Activated CD4-positive, alpha-beta T cell treated with anti-CD3 and anti-CD28 coated beads for 36 hours (primary cell): ENCODE measurements at places on chromosomes 5 and 9.

GRCh38 chr9:118674942-118675341 lies 694.3 kb downstream of the BRINP1 start:
- no peak for DNase-seq

DNA sequence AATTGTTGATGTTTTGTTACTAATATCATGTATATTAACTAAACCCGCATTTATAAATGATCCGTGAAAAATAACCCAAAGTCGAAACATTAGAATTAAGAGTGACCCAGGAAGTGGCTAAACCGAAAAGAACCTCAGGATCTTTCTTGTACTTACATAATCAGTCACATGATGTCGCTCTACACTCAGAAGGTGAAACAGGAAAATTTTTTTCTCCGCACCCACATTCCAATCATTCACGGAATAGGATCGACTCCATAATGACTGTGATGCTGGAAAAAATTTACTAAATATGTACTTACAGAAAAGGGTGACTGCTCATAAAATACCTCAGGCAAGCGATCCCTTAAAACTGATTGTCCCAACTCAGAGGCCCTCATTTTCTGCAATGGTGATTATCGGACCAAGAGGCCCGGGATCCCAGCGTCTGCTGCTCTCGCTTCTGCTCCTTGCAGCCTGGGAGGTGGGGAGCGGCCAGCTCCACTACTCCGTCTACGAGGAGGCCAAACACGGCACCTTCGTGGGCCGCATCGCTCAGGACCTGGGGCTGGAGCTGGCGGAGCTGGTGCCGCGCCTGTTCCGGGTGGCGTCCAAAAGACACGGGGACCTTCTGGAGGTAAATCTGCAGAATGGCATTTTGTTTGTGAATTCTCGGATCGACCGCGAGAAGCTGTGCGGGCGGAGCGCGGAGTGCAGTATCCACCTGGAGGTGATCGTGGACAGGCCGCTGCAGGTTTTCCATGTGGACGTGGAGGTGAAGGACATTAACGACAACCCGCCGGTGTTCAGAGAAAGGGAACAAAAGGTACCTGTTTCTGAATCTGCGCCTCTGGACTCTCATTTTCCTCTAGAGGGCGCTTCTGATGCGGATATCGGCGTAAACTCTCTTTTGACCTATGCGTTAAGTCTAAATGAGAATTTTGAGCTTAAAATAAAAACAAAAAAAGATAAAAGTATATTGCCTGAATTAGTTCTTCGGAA lies at the start of gene PCDHA12:
Gene PCDHA12, plus strand, starts transcription at position 224 of the 981 bp plus-strand sequence. Its CDS starts 165 bp downstream, at position 389.
- no peak for DNase-seq

GRCh38 chr5:133881576-133882388 lies 86.6 kb downstream of the C5orf15 start:
- no peak for DNase-seq

GRCh38 chr5:78889369-78890140 lies 95.6 kb downstream of the ARSB start:
- DNase-seq = no peak

DNA sequence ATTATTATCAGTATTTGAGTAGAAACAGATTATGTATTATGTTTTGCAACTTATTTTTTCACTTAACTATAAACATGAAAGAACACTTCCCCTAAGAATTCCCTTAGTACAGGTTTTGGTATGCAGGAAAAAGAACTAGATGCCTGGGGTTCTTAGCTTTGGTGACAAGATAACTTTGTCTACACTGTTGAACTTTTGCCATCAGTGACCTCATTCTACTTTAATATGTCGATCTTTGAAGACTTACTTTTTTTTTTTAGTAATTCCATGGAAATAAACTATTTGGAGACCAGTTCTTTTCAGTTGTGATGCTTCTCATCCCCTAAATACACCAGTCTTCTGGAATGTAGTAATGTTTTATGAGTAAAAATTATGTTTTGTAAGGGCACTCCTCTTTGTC lies 34.3 kb downstream of the ZNF462 start:
- DNase-seq = no peak

- DNase-seq = peak; percentile 14
Observed at GRCh38 chr9:77019926-77020412, 514 bp downstream of the FOXB2 start.

- no peak for DNase-seq
Observed at GRCh38 chr9:98777618-98778017, 18.7 kb downstream of the ANKS6 start.

- DNase-seq = no peak
Observed at GRCh38 chr5:131628990-131629389, 6.0 kb downstream of the RAPGEF6 start.

- no peak for DNase-seq
Observed at GRCh38 chr5:79955356-79955895, 35.6 kb downstream of the MTX3 start.

- DNase-seq = no peak
Observed at GRCh38 chr5:67092535-67092934, 104.1 kb downstream of the CD180 start.

DNA sequence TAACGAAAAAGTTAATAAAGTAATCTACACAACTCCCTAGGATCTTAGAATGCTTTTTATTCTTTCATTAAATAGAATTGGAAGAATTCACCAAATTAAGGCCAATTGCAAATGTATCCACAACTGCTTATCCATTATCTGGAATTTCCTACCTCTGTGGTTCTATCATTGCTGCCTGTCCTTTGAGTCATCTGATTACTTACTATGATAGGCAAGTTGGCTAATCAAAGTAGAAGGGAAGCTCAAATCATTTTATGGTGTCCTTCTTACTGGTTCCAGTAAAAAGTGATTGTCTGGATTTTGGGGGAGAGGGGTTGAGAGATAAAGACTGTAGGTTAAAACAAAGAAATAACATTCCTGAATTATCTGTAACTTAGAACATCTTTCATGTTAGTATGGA lies 161.4 kb upstream of the GNA14 start:
- no peak for DNase-seq

DNA sequence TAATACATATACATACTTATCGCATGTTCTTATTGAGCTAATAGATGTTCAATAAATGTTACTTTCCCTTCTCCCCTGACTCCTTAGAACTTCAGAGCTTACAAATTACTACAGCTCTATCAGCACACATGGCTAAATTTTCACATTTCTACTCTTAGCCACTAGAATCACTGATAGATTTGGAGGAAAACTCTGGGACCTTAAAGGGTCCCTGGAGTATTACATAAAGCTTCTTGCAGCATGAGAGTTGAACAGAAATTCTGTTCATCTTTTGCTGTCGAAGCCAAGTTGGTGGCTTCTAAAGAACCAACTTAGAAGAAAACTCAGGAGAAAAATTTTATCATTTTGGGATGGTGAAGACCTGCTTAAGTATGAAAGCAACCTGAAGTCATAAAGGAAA lies 15.5 kb downstream of the B4GALT1 start:
- DNase-seq = no peak

GRCh38 chr9:131610231-131610761 lies 65.0 kb downstream of the PRRT1B start:
- no peak for DNase-seq

- DNase-seq = no peak
Observed at GRCh38 chr5:83059341-83059740, 17.9 kb downstream of the TMEM167A start.

DNA sequence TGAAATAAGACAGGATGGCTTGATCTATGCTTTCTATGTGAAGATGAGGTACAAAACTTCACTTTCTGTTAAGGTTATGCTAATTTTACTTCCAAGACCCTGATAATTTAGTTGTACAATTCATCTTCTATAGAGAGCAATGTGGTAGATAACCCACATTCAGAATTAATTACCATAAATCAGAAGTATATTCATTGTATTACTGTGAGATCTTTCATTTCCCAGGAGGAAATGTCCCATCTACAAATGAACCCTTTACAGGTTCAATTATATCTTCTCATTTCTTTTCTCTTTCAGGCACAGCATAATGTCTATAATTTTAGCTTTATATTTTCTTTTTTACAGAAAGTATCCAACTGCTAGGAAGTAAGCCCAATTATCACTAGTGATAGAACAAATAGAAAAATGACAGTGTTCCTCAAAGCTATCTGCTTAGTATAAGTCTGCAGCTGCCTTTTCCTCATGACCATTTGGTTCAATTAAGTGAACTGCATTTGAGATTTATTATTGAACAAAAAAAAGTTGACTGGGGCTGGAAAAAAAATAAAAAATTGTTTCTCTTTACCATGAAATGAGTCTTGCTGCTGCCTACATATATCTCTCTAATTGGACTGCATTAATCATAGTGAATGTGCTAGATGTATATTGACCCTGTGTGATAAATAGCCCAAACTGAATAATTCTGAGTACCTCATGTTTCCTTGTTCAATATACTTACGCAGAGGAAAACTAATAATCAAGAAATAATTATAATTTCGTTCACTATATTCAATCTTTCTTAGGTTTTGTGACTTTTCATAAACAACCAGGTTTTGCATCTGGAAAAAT lies 1329.4 kb downstream of the PTPRD start:
- no peak for DNase-seq
